Kidney epithelial cell (primary cell): ENCODE measurements at places on chromosomes 7 and 10. TPM values are rescaled to one million over a fixed set of nuclear protein-coding genes. Genes with fewer than 3 reads are reported as not detected.

- no peak for DNase-seq
Observed at GRCh38 chr7:92875719-92876118, 39.3 kb upstream of the CDK6 start.

DNA sequence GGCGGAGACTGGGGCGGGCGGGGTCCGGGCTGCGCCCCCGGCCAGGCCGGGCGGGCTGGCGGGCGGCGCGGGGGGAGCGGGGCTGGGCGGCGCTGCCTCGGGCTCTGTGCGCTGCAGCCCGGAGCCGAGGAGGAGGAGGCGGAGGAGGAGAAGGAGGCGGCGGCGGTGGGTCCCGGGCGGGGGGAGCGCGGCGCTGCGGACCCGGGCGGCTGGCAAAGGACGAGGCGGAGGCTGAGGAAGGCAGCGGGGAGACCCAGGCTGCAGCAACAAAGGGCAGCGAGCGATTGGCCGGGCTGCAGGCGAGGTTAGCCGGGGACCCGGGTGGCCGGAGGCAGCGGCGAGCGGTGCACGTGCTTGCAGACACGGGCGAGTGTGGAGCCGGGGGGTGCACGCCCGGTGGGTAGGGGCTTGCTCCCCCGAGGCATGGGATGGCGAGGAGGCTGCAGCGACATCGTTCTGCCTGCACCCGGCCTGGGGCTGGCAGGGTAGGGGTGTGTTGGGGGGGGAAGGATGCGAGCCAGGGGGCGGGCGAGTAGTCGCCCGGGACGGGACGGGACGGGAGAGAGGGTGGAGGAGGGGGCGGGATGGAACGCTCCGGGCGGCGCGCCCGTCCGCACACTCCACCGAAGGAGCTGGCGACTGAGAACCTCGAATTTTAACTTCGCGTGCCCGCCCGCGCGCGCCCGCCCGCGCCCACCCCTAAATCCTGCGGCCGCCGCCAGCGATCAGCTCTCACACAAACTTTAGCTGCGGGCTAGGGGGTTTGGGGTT, 844 bp upstream of the KAT6B start:
- no peak for DNase-seq

DNA sequence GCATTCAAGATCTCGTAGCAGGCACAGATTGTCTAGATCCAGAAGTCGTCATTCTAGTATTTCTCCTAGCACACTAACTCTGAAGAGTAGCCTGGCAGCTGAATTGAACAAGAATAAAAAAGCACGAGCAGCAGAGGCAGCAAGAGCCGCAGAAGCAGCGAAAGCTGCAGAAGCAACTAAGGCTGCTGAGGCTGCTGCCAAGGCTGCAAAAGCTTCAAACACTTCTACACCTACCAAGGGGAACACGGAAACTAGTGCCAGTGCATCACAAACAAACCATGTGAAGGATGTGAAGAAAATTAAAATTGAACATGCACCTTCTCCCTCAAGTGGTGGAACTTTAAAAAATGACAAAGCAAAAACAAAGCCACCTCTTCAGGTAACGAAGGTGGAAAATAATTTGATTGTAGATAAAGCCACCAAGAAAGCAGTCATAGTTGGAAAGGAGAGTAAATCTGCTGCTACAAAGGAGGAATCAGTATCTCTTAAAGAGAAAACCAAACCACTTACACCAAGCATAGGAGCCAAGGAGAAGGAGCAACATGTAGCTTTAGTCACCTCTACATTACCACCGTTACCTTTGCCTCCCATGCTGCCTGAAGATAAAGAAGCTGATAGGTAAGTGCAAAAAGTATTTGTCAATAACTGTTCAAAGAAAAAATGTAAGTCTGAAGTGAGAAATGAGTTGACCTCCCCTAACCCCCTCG, 37.7 kb downstream of the CDK13 start:
- DNase-seq, result no peak

GRCh38 chr7:81439591-81439990, 330.3 kb downstream of the HGF start:
- no peak for DNase-seq

GRCh38 chr10:76068856-76069255, 637.4 kb downstream of the LRMDA start:
- no peak for DNase-seq

GRCh38 chr10:29689001-29689400, 54.2 kb upstream of the SVIL start:
- no peak for DNase-seq

Gene IFIT1
- total RNA-seq, result 10.4 and 12.7 TPM in 2 replicates

Gene PAX4
- not detected in 2 replicates for total RNA-seq

Gene AKR1C1
- total RNA-seq, result 1.2 and 1.5 TPM in 2 replicates
